ENCODE measurements at places on chromosomes 11 and 22.

- DNase-seq = no peak
Measured at GRCh38 chr22:46090036-46090591, 60.2 kb upstream of the PPARA start.

DNA sequence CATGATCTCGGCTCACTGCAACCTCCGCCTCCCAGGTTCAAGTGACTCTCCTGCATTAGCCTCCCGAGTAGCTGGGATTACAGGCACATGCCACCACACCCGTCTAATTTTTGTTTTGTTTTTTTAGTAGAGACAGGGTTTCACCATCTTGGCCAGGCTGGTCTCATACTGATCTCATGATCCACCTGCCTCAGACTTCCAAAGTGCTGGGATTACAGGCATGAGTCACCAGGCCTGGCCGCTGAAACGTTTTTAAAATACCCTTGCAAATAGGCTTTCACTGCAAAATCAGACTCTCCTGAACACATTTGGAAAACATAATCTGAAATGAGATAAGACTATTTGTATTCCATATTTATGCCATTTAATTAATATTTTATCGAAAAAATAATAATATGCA, 826.1 kb upstream of the CNTN5 start:
- no peak for DNase-seq

DNA sequence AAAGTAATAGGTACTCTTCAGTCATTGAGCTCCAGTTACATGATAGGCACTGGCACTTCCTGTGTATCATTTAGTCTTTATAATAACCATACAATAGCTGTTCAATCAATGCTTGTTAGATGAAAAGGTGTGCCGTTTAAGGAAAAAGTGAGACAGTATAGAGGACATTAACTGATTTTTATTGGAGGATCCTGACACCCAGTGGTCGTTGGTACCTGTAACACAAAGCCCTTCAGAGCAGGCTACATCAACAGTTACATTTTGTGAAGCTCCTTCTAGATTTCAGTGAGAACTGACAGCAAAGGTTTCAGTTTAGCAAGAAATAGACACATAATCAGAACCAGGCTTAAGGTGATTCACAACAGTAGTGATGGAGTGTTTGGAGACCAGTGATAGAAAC, 44.2 kb downstream of the CCDC81 start:
- DNase-seq = peak; percentile 28

DNA sequence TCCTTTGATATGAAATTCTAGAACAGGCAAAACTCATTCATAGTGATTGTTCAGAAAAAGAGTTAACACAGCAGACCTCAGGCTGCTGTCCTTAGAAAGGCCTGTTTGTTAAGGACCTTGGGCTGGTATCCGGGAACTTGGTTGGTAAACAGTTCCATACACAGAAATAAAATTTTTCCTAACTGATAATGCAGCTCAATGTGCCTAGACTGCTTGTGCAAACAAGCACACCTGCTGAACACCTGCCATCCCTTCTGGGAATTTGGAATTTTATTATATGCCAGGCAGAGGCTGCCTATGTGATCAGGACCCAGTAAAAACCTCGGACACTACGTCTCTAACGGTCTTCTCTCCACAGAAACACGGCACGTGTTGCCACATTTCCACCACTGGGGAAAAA, 11.5 kb downstream of the THAP12 start:
- no peak for DNase-seq

GRCh38 chr11:12281571-12282478, 95.5 kb upstream of the PARVA start:
- DNase-seq = peak; percentile 84

DNA sequence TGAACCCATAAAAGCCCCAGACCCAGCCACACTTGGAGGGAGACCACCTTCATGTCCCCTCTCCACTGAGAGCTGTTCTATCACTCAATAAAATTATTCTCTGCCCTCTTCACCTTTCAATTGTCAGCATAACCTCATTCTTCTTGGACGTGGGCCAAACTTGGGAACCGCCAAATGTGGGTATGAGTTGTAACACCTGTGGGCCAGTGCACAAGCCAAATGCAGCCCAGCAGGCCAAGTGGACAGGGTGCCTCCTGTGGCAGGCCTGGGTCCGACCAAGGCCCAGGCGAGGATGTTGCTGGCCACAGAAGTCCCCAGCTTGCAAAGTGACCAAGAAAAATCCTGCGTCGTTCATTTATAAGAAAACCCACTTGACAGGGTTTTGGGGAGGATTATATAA, 621.2 kb downstream of the METTL15 start:
- DNase-seq = no peak

- no peak for DNase-seq
Measured at GRCh38 chr22:46185283-46185682, 35.0 kb downstream of the PPARA start.

DNA sequence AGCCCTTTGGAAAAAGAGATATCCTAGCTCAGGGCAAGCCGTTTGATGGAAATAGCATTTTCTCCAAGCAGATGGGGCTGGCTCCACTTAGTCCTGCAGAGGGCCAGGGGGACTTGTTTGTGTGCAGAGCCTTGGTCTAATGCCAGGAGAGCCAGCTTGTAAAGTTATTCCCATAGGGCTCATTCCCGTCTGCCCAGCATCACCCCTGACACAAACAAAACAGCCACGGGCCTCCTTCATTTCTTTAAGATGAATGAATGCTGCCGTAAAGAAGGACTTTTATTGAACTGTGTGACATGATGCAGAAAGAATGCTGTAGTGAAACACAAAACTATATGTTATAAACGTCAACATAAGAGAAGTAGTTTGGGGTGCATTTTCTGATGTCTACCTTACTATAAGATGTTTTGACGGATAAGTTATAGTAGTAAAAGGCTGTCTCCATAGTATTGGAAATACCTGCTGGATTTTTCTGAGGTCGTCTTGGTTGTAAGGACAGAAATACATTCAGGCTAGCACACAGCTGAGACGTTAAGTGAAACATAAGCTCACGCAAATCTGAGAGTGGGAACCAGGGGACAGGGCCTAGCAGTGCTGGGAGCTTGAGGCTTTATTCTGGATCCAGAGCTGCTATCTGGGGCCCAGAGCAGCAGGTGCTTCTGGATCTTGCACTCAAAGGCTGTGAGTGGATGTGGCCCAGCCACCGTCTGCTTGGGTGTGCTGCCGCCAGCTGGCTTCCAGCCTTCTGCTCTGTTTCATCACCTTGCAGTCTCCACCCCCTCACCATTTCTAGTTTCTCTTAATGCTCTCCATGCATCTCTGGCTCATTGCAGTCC, 53.3 kb downstream of the NCAM1 start:
- peak; percentile 58 for DNase-seq

GRCh38 chr11:77175869-77176539, 48.0 kb downstream of the MYO7A start:
- no peak for DNase-seq

GRCh38 chr11:117459979-117460300, 132.3 kb downstream of the CEP164 start:
- DNase-seq = no peak

GRCh38 chr22:26143806-26144325, 25.4 kb upstream of the SEZ6L start:
- no peak for DNase-seq
